ENCODE measurements at places on chromosomes 12 and 14.

- DNase-seq: peak; percentile 51
Measured at GRCh38 chr12:19130224-19131024, 891 bp downstream of the PLEKHA5 start.

DNA sequence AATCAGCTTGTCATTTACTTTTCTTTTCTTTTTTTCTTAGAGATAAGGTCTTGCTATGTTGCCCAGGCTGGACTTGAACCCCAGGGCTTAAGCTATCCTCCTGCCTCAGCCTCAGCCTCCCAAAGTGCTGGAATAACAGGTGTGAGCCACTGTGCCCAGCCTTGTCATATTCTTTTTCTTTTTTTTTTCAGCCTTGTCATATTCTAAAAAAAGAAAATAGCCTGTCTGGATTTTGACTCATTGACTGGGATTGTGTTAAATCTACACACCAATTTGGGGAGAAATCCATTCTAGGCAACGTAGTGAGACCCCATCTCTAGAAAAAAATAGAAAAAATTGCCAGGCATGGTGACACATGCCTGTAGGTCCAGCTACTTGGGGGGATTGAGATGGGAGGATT lies 24.1 kb downstream of the ATP5MC2 start:
- DNase-seq: no peak

DNA sequence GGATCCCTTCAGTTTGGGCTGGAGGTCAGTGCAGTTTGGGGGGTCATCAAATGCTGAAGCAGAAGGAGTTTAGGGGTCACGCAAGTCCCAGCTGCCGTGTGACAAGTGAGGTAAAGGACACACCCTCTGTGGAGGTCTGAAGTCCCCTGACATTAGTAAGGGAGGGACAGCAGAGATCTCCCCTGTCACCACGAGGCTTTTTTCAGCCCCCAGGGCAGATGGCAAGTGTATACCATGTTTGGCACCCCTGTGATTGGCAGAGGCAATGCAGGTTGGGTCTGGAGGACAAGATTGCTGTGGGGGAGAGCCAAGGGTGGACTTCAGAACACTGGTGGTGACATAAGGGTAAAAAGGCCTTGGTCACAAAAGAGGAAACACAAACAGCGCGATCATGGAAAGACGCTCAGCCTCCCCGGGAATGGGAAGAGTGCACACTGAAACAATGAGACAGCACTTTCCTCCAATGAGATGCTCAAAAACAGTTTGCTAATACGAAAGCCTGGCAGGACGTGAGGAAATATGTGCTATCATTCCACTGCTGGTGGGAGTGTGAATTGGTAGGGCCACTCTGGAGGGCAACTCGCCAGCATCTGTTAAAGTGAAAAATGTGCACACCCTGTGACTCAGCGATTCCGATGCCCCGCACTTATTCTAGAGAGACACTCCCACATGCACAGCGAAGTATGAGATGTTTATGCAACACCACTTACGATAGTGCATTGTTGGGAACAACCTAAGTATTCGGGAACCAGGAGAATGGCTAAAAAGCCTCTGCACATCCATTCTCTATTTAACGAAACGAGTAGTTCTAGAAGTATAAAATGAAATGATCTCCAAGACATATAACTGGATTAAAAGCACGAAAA lies 14.4 kb upstream of the CD27 start:
- DNase-seq: peak; percentile 90

- no peak for DNase-seq
Measured at GRCh38 chr14:61609191-61609843, 86.0 kb upstream of the HIF1A start.

- no peak for DNase-seq
Measured at GRCh38 chr14:103871596-103872480, 24.5 kb upstream of the PPP1R13B start.

DNA sequence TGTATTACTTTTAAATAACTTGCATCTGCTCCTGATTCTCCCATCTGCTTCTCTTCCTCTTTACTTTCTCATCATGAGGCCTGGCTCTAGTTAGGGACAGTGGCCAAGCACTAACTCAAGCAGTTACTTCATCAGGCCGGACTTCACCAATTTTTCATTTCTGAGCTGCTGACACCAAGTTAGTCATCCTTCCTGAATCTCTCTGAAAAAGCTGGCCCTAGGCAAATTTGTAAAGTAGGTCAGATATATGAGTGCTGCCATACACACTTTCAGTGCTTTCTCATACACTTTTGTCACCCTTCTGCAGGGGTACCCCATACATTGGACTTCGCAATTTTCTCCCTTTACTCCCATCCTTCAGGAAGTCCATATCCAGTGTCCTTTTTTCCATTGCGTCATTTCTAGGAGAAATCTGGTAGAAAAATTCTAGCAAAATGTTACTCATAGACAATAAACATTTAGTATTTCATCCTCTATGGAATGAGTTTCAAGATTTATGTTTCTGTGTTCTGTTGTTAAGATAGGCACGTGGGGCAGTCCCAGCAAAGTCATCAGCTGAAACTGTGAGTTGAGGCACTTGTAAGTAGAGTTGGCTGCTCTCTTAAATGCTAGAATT lies 276.8 kb upstream of the TMPO start:
- no peak for DNase-seq

- no peak for DNase-seq
Measured at GRCh38 chr12:130590685-130591084, 125.4 kb downstream of the RIMBP2 start.

- no peak for DNase-seq
Measured at GRCh38 chr14:74507840-74508239, 14.3 kb downstream of the ISCA2 start.

GRCh38 chr14:29803045-29803444 lies 124.6 kb downstream of the PRKD1 start:
- no peak for DNase-seq

DNA sequence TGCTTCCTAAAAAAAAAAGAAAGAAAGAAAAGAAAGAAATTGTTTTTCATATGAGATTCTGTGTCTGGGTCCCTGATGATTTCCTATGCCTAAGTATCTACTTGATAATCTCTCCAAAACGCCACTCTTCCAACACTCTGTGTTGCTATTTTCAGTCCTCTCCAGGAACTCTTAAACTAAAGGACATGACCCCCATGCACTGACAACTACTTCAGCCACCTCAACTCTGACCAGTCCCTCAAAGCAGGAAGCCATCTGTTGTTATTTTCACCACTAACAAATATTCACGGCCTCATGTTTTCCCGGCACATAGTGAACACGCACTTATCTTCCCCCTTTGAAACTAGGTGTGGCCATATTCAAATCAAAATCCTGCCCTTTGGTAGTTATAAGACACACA lies 259.3 kb downstream of the PPFIA2 start:
- no peak for DNase-seq

GRCh38 chr14:86774916-86775315 lies 1218.1 kb downstream of the GALC start:
- DNase-seq: no peak
